ENCODE measurements at places on chromosomes 7 and 10. TPM values are rescaled to one million over a fixed set of nuclear protein-coding genes. Genes with fewer than 3 reads are reported as not detected.

The AP3M1 gene
- 48.6 TPM for total RNA-seq

The OR2A7 gene
- total RNA-seq: 2.3 TPM

The SFTPA1 gene
- total RNA-seq: 3.7 TPM

The CYP3A5 gene
- 0.27 TPM for total RNA-seq

The HTR5A gene
- total RNA-seq: not detected

The WEE2 gene
- not detected for total RNA-seq
